ENCODE measurements at places on chromosomes 12 and 14. TPM values are rescaled to one million over a fixed set of nuclear protein-coding genes. Genes with fewer than 3 reads are reported as not detected.

- no peak for DNase-seq
Measured at GRCh38 chr14:26332966-26333365, 264.9 kb downstream of the NOVA1 start.

- DNase-seq = no peak
Measured at GRCh38 chr14:53621433-53621832, 335.2 kb downstream of the BMP4 start.

DNA sequence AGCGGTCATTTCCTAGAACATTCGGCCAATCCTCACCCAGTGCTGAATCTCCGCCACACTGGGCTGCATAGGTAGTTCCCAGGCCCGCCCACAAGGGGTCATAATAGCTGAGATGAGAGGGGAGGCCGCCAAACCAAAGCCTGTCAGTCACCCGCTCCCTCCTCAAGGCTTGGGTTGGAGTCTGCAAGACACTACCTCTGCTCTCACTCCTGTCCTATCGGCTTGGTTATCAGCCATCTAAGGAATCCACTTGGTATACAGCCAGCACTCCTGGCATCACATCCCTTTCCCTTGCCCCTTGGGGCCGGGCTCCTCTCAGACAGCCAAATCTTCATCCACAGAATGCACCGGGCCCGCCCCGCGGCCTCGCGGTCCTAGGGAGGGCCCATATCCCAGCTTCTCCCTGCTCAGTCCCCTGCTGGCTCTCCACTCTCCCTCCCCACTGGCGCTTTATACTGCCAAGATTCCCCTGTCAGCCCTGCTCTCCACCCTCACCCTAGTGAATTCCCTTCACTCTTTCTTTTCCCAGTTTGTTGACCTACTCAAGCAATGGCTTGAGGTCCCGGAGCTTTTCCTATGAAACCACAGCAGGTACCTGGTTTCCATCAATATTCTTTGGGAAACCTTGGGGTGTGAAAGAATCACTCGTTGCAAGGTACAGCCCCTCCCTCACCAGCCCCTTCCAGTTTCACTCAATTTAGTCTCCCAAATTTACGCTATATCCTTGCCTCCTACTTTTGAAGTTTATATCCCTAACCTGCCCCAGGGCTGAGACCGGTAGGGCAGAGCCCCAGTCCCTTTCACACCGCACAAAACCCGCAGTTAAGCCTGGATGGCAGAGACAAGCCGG lies 1.4 kb downstream of the IFFO1 start:
- peak; percentile 73 for DNase-seq

GRCh38 chr12:16361142-16361783 lies 13.8 kb downstream of the MGST1 start:
- DNase-seq = no peak

DNA sequence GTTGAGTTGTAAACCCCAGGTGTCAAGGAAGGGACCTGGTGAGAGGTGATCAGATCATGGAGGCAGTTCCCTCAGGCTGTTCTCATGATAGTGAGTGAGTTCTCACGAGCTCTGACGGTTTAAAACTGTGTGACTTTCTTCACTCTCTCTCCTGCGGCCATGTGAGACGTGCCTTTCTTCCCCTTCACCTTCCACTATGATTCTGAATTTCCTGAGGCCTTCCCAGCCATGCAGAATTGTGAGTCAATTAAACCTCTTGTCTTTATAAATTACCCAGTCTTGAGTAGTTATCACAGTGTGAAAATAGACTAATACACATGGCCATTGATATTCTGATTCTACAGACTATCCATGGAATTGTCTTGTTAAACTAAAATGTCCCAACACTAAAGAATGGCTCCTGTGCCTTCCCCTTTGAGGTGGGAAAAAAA lies 85.6 kb downstream of the SLC2A13 start:
- no peak for DNase-seq

GRCh38 chr12:2633825-2634200 lies 161.0 kb upstream of the FKBP4 start:
- no peak for DNase-seq

- no peak for DNase-seq
Measured at GRCh38 chr12:93020631-93021597, 91.8 kb upstream of the EEA1 start.

DNA sequence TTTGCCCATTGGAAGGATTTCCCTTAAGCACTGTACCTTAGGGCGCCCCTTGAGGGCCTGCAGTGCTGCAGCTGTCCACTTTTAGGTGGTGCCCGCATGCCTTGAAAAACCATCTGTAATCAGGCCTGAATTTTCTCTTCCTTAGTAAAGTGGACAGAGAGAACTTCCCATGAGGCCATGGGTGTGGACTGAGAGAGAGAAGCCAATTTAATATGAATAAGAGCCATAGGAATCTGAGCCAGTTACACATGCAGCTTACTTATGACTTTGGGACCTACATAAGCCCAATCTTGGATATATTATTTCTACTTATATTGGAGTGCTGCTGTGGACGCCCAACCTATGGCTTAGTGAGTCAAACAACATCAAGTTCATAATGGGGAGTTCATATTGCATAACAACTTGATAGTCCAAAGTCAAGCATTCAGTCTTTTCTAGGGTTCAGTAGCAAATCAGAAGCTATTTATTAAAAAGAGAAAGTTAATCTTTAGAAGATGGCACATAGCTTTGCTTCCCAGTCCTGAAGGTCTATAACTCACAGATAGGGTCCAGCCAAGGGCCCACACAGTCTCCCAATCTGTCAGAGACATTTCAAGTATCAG lies 11.1 kb upstream of the ETV6 start:
- DNase-seq = no peak

DNA sequence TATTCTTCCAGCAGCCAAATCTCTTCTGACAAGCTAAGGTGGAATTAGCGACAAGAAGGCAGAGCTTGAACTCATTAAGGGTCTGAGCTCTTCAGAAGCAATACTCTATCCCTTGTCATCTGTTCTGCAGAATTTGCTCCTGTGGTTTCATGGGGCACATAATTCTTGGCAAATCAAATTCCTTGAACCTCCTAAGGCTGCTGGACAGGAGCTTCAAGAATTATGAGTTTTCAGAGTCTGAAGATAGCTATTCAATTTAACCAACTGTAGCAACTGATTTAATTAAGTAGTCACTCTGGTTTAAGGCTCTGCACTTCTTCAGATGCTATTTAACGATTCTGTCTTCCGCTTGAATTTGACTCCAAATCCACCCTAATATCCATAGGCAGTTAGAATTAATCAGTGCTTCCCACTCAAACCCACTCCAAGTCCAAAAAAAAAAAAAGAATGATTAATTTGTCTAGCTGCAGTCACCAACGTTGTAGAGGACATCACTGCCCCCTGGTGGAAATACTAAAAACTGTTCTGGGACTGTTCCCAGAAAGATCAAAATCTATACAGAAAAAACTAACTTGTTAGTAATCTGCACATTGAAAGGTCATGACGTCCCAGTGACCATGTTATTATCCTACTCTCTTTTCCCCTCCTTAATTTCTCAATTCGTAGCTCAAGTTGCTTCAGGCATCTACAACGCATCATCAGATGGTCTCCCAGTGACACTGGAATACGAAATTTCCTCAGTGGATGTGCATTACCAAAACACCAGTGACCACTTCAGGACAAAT lies 169.9 kb downstream of the KIF21A start:
- peak; percentile 27 for DNase-seq

GRCh38 chr12:45446013-45446412 lies 230.1 kb downstream of the ANO6 start:
- no peak for DNase-seq

DNA sequence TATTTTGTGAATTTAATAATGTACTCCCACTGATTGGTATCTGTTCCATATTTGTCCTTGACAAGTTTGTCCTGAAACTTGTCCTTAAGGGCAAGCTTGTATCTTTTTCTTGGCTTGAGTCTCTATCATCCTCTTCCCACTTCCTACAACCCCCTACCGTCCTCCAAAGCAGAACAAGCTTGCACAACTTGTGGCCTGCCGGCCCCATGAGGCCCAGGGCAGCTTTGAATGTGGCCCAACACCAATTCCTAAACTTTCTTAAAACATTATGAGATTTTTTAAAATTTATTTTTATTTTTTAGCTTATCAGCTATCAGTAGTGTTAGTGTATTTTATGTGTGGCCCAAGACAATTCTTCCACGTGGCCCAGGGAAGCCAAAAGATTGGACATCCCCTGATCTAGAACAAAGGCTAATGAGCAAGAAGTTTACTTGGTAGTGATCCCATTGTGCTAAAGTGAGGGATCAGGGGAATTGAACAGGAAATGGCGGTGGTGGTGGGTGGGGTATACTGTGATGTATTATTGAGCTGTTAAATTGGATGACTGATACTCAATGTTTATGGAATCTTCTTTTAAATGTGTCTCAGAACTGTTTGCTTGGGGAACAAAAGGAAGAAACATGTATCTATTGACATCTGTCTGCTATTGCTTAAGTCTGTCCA lies 37.8 kb downstream of the TMX1 start:
- DNase-seq = no peak

GRCh38 chr14:23147676-23148075 lies 28.6 kb upstream of the CEBPE start:
- no peak for DNase-seq

DNA sequence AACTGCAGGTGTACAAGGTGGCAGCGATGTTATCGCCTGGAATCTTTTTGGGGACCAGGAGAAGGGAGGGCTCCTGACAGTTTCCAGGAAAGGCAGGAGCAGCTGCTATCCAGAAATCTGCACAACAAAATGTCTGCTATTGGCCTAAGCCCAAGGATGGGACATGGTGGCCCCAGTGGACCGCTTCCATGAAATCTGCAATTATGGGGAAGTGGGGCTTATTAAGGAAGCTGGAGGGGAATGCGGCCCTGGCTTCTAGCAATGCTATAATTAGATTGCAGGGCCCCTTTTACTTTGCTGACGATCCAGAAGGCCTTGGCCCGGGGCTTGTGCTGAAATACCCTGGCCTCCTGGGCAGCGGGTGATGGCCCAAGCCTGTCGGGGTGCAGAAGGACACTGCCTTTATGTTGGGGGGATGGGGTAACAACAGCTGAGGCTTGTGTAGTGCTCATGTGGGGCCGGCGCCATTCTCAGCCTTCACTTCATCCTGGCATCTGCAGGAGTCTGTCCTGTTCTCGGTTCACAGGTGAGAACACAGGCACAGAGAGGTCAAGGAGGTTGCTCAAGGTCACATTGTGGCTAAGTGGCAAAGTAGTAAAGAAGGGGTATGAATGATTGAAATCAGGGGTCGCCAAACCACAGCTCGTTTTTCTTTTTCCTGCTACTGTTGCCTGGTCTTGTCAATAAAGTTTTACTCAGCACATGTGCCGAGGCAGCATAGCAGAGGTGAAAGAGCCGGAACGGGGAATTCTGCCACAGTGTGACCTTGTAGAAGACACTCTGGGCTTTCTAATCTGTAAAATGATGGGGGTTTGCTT lies 153.5 kb downstream of the RBM19 start:
- no peak for DNase-seq

- DNase-seq = no peak
Measured at GRCh38 chr12:76919383-76920171, 40.8 kb upstream of the CSRP2 start.

ZC2HC1C gene
- 0.81 TPM for polyA plus RNA-seq

DPPA3 gene
- not detected for polyA plus RNA-seq

KRT74 gene
- not detected for polyA plus RNA-seq

ABCD2 gene
- 6.4 TPM for polyA plus RNA-seq

GUCY2C gene
- not detected for polyA plus RNA-seq
